ENCODE measurements at places on chromosomes 6 and 20.
A peak's percentile ranks its signal among the peaks of the same experiment; 100 is the strongest.

DNA sequence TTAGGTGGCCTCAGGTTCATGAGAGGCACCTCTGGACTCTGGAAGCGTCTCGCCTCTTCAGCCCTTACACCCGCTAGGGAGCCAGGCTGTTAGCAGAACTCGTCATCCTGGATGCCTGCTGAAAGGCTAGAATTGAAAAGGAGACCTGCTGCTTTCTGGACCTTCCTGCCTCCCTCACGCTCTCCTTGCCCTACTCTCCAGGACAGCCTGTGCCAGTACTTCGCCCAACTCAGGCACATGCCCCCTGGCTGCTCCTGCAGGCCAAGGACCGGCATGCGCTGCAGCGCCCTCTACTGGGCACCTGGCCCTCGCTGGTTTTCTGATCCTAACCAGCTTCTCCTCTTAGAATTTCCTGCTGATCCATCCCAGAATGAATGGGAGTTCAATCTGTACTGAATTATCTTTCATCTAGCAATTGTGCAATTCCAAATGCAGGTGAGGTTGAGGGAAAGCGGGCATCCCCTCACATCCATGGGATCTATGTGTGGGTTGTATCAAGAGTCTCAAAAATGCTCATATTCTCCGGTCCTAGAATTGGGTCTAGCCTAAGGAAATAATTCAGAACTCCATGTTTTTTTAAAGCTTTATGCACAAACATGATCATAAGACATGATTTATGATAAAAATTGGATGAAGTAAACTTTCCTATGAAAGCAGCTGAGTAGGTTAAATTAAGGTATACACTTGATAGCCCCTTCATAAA is 78.0 kb downstream of the PTPN1 start:
- DNase-seq, result peak; percentile 48

DNA sequence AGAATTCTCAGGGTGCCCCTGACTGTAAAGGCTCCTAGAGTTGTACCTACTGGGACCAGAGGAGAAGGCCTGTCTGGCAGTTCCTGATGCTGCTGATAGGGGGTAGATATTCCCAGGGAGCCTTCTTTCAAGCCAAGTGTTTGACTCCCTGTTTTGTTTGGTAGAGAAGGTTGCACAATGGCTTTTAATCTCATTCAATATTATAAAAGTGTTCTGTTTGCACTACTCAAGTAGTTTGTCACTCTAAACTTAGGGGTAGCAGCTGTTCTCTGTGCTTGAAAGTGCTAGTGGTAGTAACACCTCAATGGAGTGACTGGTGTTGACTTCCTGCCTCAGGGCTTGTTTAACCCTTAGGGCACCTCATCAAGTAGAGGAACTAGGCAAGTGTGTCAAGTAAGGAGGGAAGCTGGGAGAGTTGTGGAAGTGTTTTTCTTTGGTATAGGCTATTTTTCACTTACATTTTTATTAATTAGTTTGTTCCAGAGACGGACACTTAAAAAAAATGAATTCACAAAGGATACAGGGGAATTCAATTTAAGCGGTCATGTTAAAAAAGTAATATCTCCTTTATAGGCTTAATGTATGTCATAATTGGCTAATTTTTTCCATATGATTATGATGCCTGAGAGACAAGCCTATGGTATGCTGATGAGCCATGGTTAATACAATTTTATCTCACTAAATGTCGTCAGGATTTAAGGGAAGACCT is 38.1 kb downstream of the BICRAL start:
- DNase-seq, result no peak

DNA sequence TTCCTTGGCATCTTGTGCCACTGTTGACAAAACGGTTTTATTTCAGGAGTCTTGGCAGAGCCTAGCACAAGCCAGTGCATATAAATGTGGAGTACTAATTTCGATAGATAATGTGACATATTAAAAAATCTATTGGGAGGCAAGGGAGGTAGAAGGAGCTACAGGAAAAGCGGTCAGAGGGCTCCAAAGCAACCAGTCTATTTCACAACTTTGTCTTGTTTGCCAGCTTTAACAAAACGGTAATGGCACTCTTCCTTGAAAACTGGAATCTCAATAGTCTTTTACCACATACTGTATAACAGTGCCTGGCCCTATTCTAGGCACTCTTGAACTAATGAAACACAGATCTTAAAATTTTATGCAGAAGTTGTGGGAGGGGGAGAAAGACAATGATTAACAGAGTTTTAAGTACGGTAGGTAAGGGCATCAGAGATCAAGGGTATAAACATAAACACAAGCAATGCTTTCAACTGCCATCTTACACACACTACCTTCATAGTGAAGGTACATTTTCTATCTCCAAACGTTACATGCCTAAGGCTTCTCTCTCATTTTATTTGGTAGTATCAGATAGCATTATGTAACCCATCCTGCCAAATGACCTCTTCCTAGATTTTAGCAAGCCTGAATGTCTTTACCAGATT is 33.5 kb upstream of the SYNCRIP start:
- DNase-seq, result no peak

DNA sequence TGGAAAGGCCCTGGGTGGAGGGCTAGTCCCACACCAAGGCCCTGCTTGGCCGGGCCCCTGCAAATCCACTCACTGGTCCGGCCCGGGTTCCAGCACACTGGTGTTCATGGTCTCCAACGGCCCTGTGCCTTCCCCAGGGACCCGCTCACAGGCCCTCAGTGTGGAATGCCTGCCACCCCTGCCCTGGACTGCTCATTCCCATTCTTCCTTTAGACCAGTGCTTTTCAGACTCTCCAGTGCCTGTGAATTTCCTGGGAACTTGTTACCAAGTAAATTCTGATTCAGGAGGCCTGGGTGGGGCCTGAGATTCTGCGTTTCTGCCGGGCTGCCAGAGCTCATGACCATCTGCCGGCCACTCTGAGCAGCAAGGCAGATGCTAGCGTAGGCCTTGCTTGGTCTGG is 5.7 kb upstream of the PXDC1 start:
- DNase-seq, result no peak

- DNase-seq, result no peak
Measured at GRCh38 chr6:35251949-35252348, 7.6 kb upstream of the ZNF76 start.

DNA sequence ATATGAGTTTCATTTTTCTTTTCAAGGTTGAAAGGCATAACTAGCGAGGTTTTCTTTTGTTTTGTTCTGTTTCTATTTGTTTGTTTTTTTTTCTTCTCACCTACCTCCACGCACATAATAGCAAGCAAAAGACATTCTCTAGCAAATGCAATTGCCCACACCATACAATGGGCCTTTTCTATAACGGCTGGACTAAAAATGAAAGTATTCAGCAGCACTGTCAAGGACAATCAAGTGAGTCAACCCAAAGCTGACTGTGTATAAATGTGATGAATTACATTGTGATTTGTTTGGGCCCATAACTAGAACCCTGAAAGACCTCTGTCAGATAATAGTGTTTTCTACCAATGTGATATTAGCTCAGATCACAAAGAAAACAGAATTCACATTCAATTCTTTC is 496.7 kb downstream of the RNF144B start:
- no peak for DNase-seq

GRCh38 chr20:34190679-34191090 is 50.5 kb upstream of the ASIP start:
- DNase-seq, result no peak

Measured in stimulated activated CD4-positive, alpha-beta T cell treated with anti-CD3 and anti-CD28 coated beads, TNF-alpha, amount 100 ng/mL, for 4 hours (primary cell).